ENCODE measurements at places on chromosomes 6 and 20.

- no peak for DNase-seq
Measured at GRCh38 chr6:285030-285771, 7.1 kb upstream of the DUSP22 start.

DNA sequence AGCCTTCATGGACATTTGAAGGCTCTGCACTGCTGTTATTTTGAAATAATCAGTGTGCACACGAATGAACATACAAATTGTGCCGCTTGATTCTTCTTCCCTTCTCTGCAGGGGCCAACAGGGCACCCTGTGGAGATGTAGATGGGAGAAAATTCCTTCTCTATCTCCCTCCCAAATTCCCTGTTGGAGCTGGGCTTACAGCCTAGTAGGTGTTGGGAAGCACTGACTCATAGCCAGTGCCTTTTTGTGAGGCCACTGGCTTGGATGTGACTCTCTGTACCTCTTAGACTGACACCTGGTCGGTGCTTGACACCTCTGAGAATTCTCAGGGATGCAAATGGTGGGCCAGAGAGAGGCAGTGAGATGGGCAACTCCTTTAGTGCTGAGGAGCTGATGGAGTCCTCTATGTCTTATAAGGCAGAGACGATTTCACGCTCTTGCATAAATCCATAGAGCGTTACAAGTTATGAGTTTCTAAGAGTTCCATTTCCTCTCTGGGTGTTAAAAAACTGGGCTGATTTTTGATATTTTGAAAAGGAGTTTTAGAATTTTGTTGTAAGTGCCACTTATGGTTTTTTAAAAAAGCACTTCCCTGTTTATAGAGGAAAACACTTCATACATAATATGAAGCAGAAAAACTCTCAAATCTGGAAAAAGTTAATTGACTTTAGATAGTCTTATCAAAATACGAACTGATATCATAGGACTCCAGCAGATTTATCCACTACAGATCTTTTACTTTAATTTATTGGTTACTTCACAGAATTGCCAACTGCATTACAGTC lies 89.8 kb upstream of the MAP3K7 start:
- DNase-seq, result no peak

GRCh38 chr20:37007898-37008649 lies 56.6 kb upstream of the SAMHD1 start:
- peak; percentile 54 for DNase-seq

- no peak for DNase-seq
Measured at GRCh38 chr6:67175101-67175500, 1460.0 kb upstream of the ADGRB3 start.

DNA sequence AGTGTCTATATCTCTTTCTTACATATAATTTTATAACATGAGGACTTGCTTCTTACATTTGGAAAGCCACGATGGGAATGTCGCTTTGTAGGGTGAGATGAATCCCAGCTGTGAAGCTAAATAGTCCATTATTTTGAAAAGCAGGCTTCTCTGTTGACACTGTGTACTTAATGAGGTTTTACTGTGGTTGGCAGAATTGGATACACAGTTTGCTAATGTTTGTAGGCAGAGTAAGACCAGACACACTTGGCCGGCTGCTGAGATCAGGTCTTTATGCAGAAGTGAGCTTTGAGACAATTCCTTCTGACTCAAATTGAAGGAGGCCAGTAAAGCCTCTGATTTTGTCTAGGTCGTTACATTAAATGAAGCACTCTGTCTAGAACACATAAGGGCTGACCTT lies 93.0 kb downstream of the NDUFAF5 start:
- peak; percentile 24 for DNase-seq

GRCh38 chr6:170363255-170363654 lies 56.7 kb downstream of the FAM120B start:
- DNase-seq, result peak; percentile 66

All from pons (tissue), 1 donor.